SHP77 (cell line): ENCODE measurements at places on chromosomes 6 and 20.

- no peak for DNase-seq
Measured at GRCh38 chr6:146191166-146191565, 162.3 kb downstream of the GRM1 start.

- no peak for DNase-seq
Measured at GRCh38 chr20:60214901-60215815, 256.9 kb downstream of the CDH26 start.

DNA sequence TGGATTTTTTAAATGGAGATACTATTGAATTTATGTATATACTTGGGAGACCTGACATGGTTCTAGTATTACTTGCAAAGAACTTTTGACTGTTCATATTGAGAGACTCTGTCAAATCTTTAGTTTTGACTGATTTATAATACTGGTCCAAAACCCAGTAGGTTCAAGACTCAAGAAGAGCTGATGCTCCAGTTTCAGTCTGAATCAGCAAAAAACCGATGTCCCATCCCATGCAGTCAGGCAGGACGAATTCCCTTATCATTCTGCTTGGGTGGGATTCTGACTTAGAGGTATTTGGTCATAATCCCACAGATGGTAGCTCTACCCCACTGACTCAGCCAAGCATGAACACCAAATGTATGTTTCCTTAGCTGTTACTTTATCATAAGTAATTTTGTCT, 29.5 kb downstream of the ZNF334 start:
- DNase-seq, result no peak

DNA sequence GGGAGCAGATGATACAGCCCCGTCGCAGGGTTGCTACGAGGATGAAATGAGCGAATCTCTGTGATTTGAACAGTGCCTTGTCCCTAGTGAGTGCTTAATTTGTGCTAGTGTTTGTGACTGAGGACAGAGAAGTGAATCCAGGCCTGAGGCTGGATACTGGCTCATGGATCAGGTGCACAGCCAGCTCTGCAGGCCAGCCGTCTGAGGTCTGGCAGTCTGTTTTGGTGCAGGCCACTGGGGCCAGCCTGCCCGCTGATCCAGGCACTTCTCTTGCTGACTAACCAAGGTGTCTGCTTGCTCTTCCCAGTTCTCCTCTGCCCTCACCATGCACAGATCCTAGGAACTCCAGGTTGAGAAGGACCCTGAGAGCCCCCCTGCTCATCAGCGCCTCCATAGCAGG, 181.0 kb downstream of the LRFN2 start:
- no peak for DNase-seq

DNA sequence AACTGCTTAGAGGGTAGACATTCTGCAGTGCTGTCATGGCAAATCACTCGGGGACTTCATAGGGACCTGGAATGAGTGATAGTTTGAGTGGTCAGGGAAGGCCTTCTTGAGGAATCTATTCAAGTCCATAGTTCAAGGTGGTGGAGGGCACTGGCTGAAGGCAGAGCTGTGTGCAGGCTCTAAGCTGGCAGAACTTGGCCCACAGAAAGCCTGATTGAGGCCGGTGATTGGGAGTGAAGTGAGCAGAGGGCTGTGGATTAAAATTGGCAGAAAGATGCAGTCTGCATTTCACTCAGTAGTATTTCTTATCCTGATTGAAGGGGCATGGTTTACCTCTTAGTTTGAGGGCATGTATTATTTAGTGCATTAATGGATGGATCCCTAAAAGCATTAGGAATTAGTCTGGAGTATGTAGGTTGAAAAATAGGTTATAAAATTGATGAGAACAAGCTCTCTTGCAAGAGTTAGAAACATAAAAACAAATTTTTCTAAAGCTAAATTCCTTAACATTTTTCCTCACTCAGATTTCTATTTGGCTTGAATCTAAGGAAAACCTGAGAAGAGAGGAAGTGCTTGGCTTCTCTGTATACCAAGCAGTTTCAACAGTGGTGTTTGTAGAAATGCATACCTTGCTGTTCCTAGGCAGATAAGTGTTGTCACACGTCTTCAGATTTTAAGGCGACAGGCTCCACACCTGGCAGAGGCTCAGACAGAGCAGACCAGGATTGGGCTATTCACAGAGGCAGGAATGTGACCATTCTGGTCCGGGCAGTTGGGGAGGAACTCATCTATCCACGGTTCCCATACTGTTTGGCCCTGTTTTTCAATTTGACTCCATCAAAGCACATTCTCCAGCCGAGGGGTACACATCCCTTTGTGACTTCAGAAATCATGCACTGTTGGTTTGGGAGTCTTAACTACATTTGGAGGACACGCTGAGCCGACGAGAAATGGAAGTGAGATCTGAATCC, 45.2 kb downstream of the UTRN start:
- DNase-seq, result no peak

DNA sequence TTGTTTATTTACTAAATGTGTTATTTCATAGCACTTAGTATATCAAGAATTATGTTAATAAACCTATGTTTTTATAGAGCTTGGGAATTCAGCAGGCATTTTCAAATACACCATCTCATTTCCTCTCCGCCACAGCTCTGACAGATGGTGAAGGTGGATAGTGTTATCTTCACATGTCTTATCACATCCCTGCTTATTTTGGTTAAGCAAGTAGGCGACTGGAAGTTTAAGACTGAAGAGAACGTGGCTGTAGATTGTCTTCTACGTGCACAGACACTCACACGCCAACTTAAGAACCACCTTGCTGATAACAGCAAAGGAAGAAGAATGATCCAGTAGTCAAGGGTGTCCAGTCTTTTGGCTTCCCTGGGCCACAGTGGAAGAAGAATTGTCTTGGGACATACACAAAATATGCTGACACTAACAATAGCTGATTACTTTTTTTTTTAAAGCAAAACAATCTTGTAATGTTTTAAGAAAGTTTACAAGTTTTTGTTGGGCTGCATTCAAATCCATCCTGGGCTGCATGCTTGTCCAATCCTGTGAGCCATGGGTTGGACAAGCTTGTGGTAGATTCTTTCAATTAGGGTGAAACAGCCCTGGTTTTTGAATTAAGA, 43.3 kb upstream of the SCGN start:
- DNase-seq, result no peak

DNA sequence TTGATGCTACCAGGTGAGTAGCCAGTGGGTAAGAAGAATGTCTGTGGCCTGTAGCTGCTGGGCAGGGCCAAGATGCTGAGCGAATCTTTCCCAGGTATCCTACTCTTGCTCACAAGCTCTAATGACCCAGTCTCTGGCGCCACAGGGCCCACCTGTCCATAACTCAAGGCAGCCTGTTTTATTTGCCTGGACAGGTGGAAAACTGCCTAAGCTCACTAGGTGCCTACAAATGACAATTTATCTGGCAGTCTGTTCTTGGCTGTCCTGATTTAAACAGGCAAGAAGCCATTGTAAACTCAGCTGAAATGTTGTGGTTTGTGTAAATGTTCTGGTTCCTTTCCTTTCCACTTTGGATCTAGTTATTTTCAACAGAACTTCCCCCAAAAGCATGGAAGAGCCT, 113.3 kb downstream of the TCP11 start:
- no peak for DNase-seq
